Vagina (tissue), 2 donors: ENCODE measurements at places on chromosomes 4 and X.

- DNase-seq = no peak
These were observed 3.9 kb downstream of the KIT start for GRCh38 chr4:54661686-54662085.

GRCh38 chr4:106258145-106259045, 57.6 kb downstream of the TBCK start:
- no peak for DNase-seq

GRCh38 chr4:187606581-187606980, 389.0 kb upstream of the ZFP42 start:
- no peak for DNase-seq

- DNase-seq = no peak
These were observed 789 bp downstream of the ARHGAP10 start for GRCh38 chr4:147732518-147733235.

DNA sequence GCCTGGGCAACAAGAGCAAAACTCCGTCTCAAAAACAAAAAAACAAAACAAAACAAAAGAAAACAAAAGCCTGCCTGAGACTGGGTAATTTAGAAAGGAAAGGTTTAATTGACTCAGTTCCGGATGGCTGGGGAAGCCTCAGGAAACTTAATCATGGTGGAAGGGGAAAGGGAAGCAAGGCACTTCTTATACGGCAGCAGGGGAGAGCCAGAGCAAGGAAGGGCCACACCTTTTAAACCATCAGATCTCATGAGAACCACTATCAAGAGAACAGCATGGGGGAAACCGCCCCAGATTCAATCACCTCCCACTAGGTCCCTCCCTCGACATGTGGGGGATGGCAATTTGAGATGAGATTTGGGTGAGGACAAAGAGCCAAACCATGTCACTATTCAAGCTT, 122.2 kb downstream of the UBE2K start:
- no peak for DNase-seq

- no peak for DNase-seq
These were observed 3.2 kb downstream of the PNMA3 start for GRCh38 chrX:153059191-153060094.

- no peak for DNase-seq
These were observed 20.4 kb downstream of the TMLHE start for GRCh38 chrX:155592331-155592730.

DNA sequence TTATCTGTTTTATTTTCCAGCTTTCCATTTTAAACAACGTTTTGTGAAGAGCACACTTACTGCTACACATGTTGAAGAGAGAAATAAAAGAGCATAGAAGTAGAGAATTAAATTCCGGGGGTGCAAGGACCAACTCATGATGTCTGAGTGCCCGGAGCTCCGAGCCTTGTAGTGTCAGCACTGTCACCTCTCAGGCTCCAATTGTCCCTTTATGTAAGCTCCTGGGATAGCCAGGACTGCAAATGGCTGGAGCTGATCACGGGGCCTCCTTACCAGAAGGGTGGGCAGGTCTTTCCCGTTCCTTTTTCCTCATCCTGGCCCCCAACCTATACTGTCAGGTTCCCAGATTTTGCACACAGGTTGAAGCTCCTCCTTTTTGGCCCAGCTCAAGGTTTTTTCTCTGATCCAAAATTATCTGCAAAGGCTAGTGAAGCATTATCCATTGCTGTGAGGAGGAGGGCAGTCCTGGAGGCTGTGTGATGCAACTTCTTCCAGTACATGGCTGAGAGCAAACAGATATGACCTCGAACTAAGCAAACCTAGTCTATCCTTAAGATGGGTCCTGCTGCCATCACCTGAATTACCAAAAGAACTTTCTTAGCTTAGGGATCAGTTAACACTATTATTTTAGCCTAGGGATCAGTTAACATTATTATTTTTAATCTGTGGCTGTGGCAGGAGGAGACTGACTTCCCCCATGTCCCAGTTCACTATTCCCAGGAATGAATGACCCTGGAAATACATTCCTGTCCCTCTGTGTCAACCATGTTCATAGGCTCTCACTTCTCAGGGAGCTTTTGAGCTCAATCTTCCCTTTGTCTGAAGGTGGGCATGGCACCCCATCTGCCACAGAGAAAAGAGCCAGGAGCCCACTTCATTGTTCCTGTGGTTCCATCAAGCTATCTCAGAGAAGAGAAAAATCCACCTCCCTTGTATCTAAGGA, at the start of gene FGG:
Gene FGG (minus strand): TSS at position 185 of the 943 bp plus-strand sequence. CDS start 47 bp downstream, at position 138.
- no peak for DNase-seq

- no peak for DNase-seq
These were observed 10.1 kb upstream of the ADH1A start for GRCh38 chr4:99300934-99301333.

DNA sequence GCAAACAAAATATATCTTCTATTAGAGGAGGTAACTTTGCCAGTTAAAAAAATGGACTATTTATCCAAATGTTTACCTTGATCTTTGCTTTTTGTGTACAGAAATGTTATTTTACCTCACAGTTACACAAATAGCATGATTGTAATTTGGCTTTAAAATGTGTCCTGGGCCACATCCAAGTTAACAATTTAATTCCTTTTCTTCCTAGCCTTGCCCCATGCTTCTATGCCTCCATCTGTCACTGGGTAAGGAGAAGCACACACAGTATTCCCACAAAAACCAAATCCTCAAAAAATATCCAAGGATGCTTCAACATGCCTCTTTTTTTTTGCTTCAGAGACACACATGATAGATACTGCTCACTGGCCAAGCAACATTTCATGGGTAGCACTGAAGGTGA, 30.9 kb downstream of the GRXCR1 start:
- DNase-seq = no peak

DNA sequence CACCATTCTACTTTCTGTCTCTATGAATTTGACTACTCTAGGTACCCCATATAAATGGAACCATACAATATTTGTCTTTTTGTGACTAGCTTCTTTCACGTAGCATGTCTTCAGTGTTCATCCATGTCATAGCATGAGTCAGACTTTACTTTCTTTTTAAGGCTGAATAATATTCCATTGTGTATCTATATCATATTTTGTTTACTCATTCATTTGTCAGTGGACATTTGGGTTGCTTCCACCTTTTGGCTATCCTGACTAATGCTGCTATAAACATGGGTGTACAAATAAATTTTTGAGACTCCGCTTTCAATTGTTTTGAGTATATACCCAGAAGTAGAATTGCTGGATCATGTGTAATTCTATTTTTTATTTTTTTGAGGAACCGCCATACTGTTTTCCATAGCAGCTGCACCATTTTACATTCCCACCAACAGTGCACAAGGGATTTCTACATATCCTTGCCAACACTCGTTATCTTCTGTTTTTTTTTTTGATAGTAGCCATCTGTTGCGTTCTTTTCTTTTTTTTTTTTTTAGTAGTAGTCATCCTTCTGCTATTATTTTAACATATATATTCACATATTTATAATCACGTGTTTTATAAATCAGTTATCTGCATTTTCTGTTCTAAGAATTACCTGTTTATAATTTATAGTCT, 158.0 kb upstream of the MED14 start:
- no peak for DNase-seq

DNA sequence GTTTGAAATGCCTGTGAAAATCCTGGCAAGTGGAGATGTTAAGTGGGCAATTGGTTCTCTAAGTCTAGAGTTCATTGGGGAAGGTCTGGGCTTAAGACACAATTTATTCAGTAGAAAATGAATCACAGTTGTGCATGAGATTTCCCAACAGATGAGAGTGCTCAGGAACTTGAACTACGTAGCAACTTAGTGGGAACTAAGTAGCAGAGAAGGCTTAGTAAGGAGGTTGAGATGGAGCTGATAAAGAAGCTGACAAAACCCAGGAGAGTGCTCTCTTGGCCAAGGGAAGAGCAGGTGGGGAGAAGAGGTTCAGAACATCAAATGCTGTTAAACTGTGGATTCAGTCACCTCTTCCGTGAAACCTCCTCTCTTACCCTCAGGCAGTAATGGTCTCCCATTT, 33.0 kb downstream of the AFF1 start:
- no peak for DNase-seq

- no peak for DNase-seq
These were observed 263.6 kb downstream of the PTTG2 start for GRCh38 chr4:38223782-38224236.

DNA sequence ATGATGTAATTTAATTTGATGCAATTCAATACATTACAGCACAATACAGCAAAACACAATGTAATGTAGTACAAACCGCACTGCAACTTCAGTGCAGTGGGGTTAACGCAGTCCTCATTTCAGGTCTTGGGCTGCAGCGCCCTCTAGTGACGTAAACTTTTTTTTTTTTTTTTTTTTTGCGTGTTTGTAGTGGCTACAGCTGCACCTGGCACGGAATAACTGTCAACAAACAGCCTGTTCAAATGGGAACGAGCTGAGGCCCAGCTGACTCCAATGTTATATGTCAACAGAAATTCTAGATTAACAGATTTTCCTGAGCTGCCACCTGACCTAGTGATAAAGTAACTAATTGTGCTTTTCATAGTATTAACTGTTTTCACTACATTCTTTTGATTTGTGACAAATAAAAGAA, 33.5 kb upstream of the RASSF6 start:
- no peak for DNase-seq

GRCh38 chr4:76744241-76744921, 153.6 kb downstream of the SOWAHB start:
- no peak for DNase-seq
